ENCODE measurements at places on chromosomes 2 and 18. TPM values are rescaled to one million over a fixed set of nuclear protein-coding genes. Genes with fewer than 3 reads are reported as not detected.

DNA sequence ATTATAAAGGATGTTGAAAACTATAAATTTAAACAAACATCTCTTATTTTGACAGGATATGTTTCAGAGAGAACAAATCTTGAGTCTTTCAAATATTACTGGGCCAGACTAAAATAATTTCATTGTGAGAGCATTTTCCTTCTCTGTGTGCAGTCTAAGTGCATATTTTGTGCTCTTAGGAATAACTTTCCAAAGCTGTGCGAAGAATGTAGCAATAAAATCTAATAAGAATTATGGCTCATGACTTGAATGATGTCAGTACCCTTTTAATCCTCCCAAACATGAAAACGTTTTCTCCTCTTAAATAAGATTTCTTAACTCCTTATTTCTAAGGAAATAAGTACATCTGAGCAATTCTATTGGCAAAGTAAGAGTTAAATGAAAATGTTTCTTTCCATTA lies 76.2 kb upstream of the EFEMP1 start:
- no peaks in the 10 kb centered on the region for H3K4me1 ChIP-seq
- no peak overlapping the region for H3K27ac ChIP-seq
- H3K4me3 ChIP-seq = no peak overlapping the region
- DNase-seq = no peak

DNA sequence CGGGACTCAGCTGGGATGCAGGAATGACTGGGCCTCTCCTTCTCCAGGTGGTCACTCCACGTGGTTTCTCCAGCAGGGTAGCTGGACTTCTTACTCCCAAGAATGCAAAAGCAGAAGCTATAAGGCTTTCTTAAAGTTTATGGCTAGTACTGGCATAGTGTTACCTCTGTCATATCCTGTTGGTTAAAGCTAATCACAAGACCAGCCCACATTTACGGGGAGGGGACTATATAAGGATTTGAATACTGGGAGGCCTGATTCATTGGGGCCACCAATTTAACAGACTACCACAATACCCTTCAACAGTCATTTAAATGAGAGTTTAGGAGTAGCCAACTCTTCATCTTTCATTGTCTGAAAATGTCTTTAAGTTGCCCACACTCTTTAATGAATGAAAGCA lies 94.4 kb upstream of the TSPYL6 start:
- H3K4me1 ChIP-seq = peaks cover 5% of the 10 kb centered on the region
- no peaks in the 10 kb centered on the region for H3K36me3 ChIP-seq
- no peak overlapping the region for H3K27ac ChIP-seq
- no peak overlapping the region for H3K4me3 ChIP-seq
- H3K27me3 ChIP-seq = no peaks in the 10 kb centered on the region

Gene SCN3A
- 0.35 TPM for total RNA-seq

DNA sequence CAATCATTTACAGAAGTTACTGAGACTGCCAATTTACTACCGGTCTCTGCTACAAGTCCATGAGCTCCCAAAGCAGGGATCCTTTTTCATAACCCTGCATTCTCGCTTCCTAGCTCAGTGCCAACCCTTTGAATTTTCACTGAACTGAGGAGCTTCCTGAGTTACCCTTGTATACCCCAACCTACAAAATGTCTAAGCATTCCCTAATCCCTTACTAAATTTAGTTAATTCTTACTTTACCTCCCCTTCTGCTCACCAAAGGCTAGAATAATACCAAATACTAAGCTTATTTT lies 9.6 kb downstream of the MAT2A start:
- H3K36me3 ChIP-seq = no peaks in the 10 kb centered on the region
- no peak for DNase-seq
- no peak overlapping the region for H3K27ac ChIP-seq
- no peaks in the 10 kb centered on the region for H3K27me3 ChIP-seq
- peaks cover 2% of the 10 kb centered on the region for H3K4me1 ChIP-seq

GRCh38 chr2:218833023-218833609 lies 1.5 kb upstream of the PRKAG3 start:
- H3K4me1 ChIP-seq = no peaks in the 10 kb centered on the region
- peaks cover 61% of the 10 kb centered on the region for H3K27me3 ChIP-seq
- no peak overlapping the region for H3K4me3 ChIP-seq
- H3K27ac ChIP-seq = no peak overlapping the region
- no peak for DNase-seq

DNA sequence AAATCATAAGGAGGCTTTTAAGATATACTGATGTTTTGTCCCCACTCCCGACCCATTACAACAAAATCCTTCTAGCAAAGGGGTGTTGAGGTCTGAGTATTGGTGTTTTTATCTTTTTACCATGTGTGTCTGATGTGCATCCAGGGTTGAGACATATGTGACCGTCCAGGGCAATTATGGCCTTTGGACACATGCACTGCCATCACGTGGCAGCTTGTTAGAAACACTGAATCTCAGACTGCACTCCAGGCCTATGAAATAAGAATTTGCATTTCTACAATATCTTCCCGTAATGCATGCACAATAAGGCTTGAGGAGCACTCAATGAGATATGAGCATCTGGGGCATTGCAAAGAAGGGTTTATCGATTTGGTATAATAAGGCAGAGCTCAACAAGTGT lies 235.1 kb upstream of the ZNF804A start:
- H3K4me1 ChIP-seq = no peaks in the 10 kb centered on the region
- H3K4me3 ChIP-seq = no peak overlapping the region
- DNase-seq = no peak
- H3K27me3 ChIP-seq = no peaks in the 10 kb centered on the region
- no peak overlapping the region for H3K27ac ChIP-seq
